NCI-H748 treated with DMSO at 0.1 percent for 48 hours (cell line): ENCODE measurements at places on chromosomes 6 and 20.
A peak's percentile ranks its signal among the peaks of the same experiment; 100 is the strongest.

- DNase-seq, result no peak
These were observed 103.0 kb upstream of the FOXQ1 start for GRCh38 chr6:1208876-1209275.

DNA sequence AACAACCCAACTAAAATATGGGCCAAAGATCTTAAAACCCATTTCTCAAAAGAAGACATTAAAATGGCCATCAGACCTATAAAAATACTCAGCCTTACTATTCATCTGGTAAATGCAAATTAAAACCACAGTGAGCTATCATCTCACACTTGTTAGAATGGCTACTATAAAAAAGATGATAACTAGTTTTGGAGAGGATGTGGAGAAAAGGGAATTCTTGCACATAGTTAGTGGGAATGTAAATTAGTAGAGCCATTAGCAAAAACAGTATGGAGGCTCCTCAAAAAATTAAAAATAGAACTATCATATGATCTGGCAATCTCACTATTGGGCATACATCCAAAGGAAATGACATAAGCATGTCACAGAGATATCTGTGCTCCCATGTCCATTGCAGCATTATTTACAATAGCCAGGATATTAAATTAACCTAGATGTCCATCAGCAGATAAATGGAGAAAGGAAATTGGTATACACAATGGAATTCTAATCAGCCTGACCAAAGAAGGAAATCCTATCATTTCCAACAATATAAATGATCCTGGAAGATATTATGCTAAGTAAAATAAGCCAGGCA, 2.9 kb downstream of the SIRPB1 start:
- DNase-seq, result no peak

GRCh38 chr20:37504404-37505096, 16.5 kb upstream of the NNAT start:
- no peak for DNase-seq

- DNase-seq, result no peak
These were observed 17.4 kb downstream of the MYLK4 start for GRCh38 chr6:2733324-2733723.

GRCh38 chr20:42161228-42161829, 543.2 kb upstream of the CHD6 start:
- DNase-seq, result no peak

GRCh38 chr6:30985490-30985889, 2.0 kb downstream of the MUC21 start:
- no peak for DNase-seq

DNA sequence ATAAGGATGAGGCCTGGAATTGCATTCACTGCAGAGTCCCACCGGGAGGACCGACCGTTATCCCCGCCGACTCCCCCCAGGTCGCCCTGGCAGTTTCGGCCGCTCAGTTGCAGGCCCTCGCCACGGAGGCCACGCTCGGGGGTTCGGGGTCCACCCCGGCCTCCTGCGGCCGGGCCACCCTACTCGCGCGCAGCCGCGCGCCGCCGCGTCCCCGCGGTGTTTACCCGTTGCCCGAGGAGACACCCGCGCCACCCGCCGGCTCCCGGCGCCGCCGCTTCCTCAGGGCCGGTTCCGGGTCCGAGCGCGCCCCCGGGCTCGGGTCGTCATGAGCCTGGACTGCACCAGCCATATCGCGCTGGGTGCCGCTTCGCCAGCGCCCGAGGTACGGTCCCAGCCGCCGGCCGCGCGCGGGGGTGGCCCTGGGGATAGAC, at the start of gene CCDC170:
Gene CCDC170, plus strand, starts transcription at position 214 of the 431 bp plus-strand sequence. Its CDS starts 112 bp downstream, at position 326.
- peak; percentile 39 for DNase-seq

GRCh38 chr6:149435919-149436586, 36.0 kb downstream of the SUMO4 start:
- no peak for DNase-seq

- DNase-seq, result no peak
These were observed 1378.6 kb upstream of the DEFB115 start for GRCh38 chr20:29878777-29879442.

- no peak for DNase-seq
These were observed 299.1 kb upstream of the JARID2 start for GRCh38 chr6:14946753-14947152.

DNA sequence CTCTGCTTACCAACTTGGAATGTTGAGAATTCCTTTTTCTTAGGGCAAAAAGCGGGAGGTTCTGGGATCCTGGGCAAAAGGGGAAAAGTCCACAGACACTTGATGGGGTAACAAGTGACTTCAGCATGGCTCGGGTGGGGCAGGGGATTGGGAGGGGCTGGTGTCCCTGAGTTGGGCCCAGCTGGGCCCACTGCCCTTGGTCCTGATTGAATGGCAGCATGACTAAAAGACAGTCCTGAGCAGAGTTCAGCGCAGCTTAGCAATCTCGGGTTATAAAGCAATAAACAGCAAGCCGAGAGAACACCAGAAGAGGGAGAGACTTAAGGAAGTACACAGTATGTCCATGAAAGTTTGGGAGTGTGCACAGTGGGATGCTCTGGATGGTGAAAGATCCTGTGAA, 5.6 kb downstream of the PPP2R5D start:
- DNase-seq, result no peak

DNA sequence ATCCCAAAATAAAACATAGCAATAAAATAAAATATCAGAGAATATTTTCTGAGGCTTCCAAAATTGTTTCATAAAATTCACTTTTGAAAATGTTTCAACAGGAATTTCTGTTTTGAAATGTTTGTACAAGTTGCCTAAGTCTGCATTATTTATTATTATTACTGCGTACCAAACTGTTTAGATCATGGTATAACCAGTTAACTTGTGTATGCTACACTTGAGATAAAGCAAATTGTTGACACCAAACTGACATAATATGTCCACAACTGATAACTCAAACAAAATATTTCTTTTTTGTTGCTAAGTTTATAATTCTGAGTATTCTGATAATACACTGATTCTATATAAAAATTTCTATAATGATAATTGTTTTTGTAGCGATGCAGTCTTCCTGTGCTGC, 531.8 kb upstream of the EYS start:
- no peak for DNase-seq

GRCh38 chr6:18497006-18497405, 109.9 kb downstream of the RNF144B start:
- no peak for DNase-seq
